ENCODE measurements at places on chromosomes 7 and 10. TPM values are rescaled to one million over a fixed set of nuclear protein-coding genes. Genes with fewer than 3 reads are reported as not detected.

The MRLN gene
- total RNA-seq: not detected

The NPFFR1 gene
- total RNA-seq: not detected

The RAB19 gene
- total RNA-seq: not detected

The HMX2 gene
- total RNA-seq: not detected

The TSPAN13 gene
- total RNA-seq: 7.2 TPM

The ADAM22 gene
- total RNA-seq: 0.30 TPM

The ANXA7 gene
- 107 TPM for total RNA-seq

The FAM25A gene
- not detected for total RNA-seq

The GIMAP8 gene
- not detected for total RNA-seq

The FAM131B gene
- total RNA-seq: 1.0 TPM

The NRCAM gene
- 3.0 TPM for total RNA-seq

The NPTX2 gene
- 0.45 TPM for total RNA-seq

The PRKG1 gene
- 8.2 TPM for total RNA-seq

The FGL2 gene
- total RNA-seq: 0.15 TPM

The PRRT4 gene
- total RNA-seq: 0.17 TPM

The FAS gene
- 16.4 TPM for total RNA-seq

The CHST15 gene
- 2.9 TPM for total RNA-seq

The DNAJC12 gene
- 2.2 TPM for total RNA-seq

The PIP gene
- not detected for total RNA-seq

The ZNF736 gene
- total RNA-seq: 1.9 TPM

The LBX1 gene
- under 0.01 TPM for total RNA-seq

The PAPSS2 gene
- total RNA-seq: 41.7 TPM

The ADAM12 gene
- total RNA-seq: 2.9 TPM

The PILRA gene
- total RNA-seq: not detected

The PRPS1L1 gene
- total RNA-seq: not detected

The LIPK gene
- total RNA-seq: not detected

The SYT15 gene
- not detected for total RNA-seq

The GAD2 gene
- not detected for total RNA-seq

The EN2 gene
- total RNA-seq: not detected

The MDFIC gene
- total RNA-seq: 23.6 TPM

The ICA1 gene
- 1.0 TPM for total RNA-seq

The CRHR2 gene
- not detected for total RNA-seq

The HDAC9 gene
- total RNA-seq: 1.3 TPM

The STAMBPL1 gene
- total RNA-seq: 45.8 TPM

The MYO1G gene
- total RNA-seq: not detected

The GLI3 gene
- 3.3 TPM for total RNA-seq

The CHN2 gene
- under 0.01 TPM for total RNA-seq

The OR2A7 gene
- total RNA-seq: 0.84 TPM

The NUTM2E gene
- not detected for total RNA-seq

The CHCHD2 gene
- total RNA-seq: 824 TPM

The GBF1 gene
- 40.2 TPM for total RNA-seq

The GALNT17 gene
- under 0.01 TPM for total RNA-seq

The RELN gene
- 1.3 TPM for total RNA-seq

The CYP17A1 gene
- total RNA-seq: not detected

The TAS2R41 gene
- not detected for total RNA-seq

The TRIM50 gene
- total RNA-seq: not detected

Data from bronchus fibroblast of lung (primary cell).